ENCODE measurements at places on chromosomes 6 and 20.

DNA sequence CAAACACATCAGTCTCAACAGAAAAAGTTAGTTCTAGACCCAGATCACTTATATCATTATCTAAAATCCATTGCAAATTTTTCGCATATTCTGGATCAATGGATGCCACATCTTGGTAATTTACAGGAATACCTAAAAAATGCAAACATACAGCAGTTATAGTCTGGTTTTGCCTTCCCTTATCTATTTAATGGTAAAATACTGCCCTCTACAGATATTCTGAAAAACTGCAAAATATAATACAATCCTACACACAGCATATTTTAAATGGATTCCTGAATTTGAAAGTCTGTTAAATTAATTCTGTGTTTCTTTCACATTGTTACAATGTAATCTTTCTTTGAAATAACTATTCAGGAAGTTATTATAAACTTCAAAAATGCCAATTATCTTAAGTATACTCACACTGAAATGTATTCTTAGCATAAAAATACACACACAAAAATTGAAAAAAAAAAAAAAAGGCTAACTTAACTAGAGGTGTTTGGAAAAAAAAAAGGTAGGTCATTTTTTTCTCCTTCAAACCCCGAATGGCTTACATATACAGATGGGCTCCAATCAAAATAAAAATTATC, 88.4 kb downstream of the HACE1 start:
- no peak for DNase-seq

- DNase-seq, result no peak
Observed at GRCh38 chr6:106431972-106432371, 71.5 kb downstream of the CRYBG1 start.

DNA sequence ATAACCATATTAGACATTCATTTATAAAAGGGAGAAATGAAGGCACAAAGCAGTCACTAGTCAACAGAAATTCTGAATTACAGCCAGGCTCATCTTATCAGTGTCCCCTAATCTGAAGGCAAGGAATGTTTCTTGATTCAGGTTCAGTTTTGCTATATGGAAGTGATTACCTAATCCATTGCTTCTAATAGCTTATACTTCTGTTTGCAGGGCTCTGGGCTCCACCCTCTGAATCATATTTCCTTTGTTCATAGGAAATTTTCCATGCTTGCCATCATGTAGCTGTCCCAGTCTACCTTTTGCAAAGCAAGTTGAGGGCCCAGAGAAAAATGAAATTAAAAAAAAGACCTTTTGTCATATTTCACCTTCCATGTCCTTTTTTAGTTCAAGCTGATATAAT, 96.0 kb downstream of the LCA5 start:
- no peak for DNase-seq

- DNase-seq, result no peak
Observed at GRCh38 chr6:11667876-11668275, 110.7 kb downstream of the ADTRP start.

GRCh38 chr6:32148289-32149091, 3.2 kb downstream of the PRRT1 start:
- DNase-seq, result no peak

DNA sequence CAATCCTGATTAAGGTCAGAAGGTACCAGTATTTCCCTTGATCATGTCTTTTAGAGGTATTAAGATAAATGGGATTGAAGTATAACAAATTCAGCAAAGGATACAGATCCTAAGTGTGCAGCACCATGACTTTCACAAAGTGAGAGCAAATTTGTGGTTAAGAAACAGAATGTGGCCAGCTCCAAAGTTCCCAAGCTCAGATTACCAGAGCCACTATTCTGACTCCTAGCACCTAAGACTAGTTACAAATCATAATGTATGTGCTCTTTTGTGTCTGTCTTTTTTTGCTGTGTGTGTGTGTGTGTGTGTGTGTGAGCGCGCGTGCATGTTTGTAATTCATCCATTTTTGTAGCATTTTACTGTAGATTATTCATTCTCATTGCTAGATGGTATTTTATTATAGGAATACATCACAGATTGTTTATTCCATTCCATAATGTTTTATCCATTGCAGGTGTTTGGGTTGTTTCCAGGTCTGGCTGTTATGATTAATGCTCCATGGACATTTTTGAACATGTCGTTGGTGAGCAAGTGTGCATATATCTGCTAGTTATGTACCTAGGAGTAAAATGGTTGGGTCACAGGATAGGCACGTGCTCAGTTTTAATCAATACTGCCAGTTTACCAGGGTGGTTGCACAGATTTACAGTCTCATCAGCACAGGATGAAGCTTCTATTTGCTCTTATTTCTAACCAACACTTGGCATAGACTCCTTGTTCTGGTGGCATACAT, 314.0 kb upstream of the JAG1 start:
- no peak for DNase-seq

GRCh38 chr6:151130329-151130728, 109.4 kb upstream of the AKAP12 start:
- DNase-seq, result no peak

DNA sequence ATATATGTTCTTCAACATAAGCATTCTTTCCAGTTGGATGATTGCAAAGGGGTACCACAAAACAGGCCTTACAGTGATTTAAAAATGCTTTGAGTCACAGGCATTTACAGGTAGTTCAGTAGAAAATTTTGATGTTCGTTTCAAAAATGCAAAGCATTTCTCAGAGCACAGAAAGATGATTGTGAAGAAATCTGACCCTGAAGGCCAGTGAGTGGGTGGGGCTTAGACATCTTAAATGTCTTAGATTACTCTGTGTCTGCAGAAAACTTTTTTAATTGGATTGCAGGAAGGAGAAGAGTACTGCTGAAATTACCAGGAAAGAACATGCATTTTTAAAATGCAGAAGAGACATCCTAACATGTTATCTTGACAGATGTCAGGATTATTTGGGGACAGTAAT, 268.3 kb downstream of the CDKAL1 start:
- DNase-seq, result no peak

GRCh38 chr20:53859684-53860083, 210.7 kb downstream of the BCAS1 start:
- no peak for DNase-seq

- peak; percentile 68 for DNase-seq
Observed at GRCh38 chr20:32585011-32585585, at the start of gene NOL4L. Gene NOL4L, minus strand, starts transcription at chr20:32585333. Its CDS starts 443 bp downstream, at chr20:32584890.

- DNase-seq, result no peak
Observed at GRCh38 chr20:50574108-50574507, 63.9 kb downstream of the PTPN1 start.

GRCh38 chr6:7129360-7129759, 21.6 kb downstream of the RREB1 start:
- no peak for DNase-seq

GRCh38 chr20:25477014-25477882, 69.8 kb downstream of the GINS1 start:
- DNase-seq, result no peak

DNA sequence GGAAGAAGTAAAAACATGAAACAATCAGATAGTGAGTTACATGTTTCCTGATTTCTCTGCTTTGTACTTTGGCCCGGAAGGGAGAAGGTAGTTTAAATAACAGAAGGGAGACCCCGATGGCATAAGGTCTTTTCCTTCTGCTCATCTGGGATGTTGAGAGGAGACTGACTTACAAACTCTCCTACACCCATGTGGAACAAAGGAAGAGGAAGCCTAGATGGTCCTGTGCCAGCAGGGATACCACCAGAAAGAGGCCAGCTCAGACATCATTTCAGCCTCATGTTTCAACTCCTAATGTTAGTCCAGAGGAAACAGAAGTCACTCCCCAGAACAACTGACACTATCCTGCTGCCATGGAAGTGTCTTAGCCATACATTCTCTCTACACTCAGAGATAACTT, 250.7 kb upstream of the NOX3 start:
- DNase-seq, result no peak

DNA sequence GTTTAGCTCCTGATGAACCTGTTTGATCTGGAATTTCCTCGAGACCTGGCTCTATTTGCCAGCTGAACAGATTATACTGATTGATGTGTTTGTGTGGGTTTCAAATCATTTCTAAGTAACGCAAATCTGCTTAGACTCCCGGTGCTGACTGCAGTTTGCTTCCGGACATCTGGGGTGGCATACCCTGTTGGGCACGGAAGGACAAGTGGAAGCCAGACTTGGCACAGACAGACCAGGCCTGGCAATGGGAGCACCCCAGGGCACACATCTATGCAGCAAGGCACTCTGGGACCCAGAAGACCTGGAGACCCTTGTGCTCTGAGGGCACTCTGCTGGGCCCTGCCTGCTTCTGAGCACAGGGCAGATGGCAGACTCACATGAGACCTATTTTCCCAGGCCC, 433.7 kb upstream of the CHD6 start:
- DNase-seq, result no peak

- no peak for DNase-seq
Observed at GRCh38 chr6:82614518-82614917, 250.9 kb downstream of the TPBG start.

GRCh38 chr6:145331066-145331465, 404.3 kb downstream of the EPM2A start:
- DNase-seq, result no peak

- no peak for DNase-seq
Observed at GRCh38 chr6:122712448-122713137, 66.9 kb upstream of the FABP7 start.

DNA sequence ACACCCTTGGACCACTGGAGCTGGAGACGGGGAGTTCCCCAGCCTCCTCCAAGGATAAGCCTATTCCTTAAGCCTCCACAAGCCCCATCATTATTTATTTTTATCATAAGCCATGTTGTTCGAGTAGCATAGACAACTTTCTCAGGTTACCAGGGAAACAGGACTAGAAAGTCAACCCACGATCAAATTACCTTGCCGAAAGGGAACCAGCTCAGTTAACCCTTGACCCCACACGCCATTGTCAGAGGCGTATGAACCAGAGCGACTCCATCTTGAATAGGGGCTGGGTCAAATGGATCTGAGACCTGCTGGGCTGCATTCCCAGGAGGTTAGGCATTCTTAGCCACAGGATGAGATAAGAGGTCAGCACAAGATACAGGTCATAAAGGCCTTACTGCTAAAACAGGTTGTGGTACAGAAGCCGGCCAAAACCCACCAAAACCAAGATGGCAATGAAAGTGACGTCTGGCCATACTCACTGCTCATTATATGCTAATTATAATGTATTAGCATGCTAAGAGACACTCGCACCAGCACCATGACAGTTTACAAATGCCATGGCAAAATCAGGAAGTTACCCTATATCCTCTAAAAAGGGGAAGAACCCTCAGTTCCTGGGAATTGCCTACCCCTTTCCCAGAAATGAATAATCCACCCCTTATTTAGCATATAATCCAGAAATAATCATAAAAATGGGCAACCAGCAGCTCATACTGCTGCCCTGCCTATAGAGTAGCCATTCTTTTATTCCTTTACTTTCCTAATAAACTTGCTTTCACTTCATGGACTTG, 22.4 kb downstream of the SYNJ2 start:
- DNase-seq, result no peak

- DNase-seq, result no peak
Observed at GRCh38 chr6:124963831-124964763, 1.9 kb downstream of the RNF217 start.

GRCh38 chr6:41405941-41406727, 70.7 kb downstream of the NCR2 start:
- DNase-seq, result no peak

GRCh38 chr6:26452631-26453235, 5.0 kb upstream of the BTN2A1 start:
- DNase-seq, result no peak

- DNase-seq, result no peak
Observed at GRCh38 chr20:53664121-53664520, 70.5 kb upstream of the ZNF217 start.

- DNase-seq, result no peak
Observed at GRCh38 chr6:11500008-11500407, 37.5 kb upstream of the TMEM170B start.

DNA sequence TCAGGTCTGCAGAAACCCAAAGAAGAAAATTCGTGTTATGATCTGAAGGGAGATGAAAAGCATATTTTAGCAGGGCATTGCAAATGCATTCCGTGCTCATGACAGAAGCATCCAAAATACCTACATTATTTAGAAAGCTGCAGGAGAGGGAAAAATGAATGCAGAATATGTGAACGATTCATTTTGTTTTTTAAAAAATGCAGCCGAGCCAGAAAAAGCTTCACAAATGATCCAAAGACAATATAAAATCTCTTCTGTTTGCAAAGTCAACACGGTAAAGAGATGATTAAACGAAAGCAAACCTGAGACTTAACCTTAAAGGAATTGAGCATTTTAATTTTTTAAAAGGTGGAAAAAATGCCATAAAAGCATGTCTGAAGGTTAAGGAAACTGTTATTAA, 136.1 kb upstream of the SULF2 start:
- no peak for DNase-seq

DNA sequence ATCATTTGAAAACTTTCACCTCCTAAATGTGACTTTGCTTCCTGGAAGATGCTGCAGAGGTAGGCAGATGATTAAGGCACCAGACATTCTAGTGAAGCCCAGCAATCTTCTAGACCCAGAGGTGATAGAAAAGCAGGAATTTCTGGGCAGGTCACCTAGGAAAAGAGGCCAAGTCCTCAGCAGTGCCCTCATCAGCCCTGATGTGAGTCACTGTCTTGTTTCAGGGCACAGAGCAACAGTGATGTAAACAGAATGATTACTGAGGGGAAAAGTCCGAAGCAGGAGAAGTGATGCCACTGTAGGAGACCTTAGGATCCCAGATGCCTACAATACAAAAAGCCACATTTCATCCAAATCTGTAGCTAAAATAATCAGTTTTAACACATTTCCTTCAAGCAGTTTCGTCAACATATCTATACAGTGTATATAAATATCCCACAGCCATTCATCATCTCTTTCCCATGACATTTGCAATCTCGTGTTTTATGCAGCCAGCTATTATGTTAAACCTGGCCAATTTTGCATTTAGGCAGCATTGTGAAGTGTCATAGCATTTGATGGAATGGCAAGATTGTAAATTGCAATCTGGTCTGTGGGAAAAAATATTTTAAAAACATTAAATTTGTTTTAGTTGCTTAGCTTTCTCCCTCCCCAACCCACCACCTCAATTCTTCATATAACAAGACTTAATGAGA, 401.2 kb upstream of the RNF217 start:
- DNase-seq, result no peak

GRCh38 chr20:42192321-42192720, 574.1 kb upstream of the CHD6 start:
- DNase-seq, result no peak
